Panc1 (cell line): ENCODE measurements at places on chromosomes 16 and 17.

DNA sequence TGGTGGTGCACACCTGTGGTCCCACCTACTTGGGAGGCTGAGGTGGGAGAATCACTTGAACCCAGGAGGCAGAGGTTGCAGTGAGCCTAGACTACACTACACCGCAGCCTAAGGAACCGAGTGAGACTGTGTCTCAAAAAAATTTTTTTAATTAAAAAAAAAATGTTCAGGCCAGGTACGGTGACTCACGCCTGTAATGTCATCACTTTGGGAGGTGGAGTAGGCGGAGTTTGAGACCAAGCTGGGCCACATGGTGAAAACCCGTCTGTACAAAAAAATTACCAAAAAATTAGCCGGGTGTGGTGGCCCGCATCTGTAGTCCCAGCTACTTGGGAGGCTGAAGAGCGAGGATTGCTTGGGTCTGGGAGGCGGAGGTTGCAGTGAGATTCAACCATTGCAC lies 3.6 kb upstream of the FAM222B start:
- DNase-seq, result no peak

GRCh38 chr17:72984926-72985325 lies 107.6 kb downstream of the SLC39A11 start:
- no peak for DNase-seq

GRCh38 chr16:7362231-7362630 lies 29.6 kb downstream of the RBFOX1 start:
- DNase-seq, result no peak

DNA sequence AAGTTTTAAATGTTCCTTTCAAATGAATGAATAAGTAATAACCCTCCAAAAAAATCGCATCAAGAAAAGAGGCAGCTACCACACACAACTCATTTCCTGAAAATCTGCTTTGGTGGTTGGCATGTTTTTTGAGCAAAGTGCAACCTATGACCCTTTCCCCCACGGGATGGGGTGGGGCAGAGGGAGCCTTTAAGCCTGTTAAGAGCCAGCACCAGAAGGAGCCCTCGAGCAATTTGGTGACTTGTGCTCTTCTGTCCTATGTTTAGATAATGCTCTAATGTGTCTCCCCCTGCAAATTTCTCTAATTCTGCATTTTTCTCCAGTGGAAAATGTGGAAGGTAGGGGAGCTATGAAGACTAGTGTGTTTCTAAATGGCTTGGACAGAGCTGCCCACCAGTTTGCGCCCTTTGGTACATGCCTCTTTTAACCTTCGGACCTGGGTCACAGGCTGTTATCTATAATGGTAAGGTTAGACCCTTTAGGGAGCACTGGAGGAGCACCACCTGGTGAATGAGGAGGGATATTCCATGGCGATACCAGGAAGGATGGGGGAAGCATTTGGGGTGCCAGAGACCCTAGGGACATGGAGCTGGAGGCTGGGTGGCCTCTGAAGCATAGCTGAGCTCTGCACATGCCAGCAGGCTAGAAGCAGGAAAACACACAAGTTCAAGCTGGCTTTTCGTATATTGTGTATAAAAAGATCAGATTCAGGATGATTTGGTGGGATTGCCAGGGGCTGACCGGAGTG lies 1.6 kb downstream of the PYCARD start:
- no peak for DNase-seq

- DNase-seq, result no peak
Observed at GRCh38 chr16:11340710-11341109, 4.5 kb upstream of the RMI2 start.

DNA sequence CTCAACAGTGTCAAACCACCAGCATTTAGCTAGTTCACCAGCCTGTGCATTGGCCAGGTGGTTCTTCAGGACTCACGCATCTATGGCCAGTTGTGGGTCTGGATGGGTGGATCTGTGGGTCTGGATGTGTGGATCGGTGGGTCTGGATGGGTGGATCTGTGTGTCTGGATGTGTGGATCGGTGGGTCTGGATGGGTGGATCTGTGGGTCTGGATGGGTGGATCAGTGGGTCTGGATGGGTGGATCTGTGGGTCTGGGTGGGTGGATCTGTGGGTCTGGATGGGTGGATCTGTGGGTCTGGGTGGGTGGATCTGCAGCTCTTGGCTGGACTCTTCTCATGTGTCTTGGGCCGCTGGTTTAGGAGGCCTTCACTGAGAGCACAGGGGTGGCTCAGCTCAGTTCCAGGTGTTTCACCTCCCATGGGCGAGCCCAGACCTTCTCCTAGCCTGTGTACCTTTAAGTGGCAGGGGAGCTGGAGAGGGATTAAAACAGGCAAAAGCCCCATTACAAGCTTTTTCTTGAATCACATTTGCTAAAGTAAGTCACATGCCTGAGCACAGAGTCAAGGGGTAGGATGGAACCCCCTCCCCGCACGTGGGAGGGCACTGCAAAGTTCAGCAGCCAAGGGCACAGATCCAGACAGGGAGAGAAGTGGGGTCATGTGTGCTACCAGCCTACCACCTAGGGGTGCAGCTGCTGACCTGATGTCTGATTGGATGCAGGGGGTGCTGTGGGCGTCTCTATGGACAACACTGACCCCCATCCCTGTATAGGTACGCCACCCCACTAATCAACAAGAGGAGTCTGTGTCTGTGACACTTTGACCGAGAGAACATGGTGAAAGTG lies 3.4 kb upstream of the NUBP1 start:
- no peak for DNase-seq

- no peak for DNase-seq
Observed at GRCh38 chr17:30361766-30362279, 16.9 kb upstream of the CPD start.

DNA sequence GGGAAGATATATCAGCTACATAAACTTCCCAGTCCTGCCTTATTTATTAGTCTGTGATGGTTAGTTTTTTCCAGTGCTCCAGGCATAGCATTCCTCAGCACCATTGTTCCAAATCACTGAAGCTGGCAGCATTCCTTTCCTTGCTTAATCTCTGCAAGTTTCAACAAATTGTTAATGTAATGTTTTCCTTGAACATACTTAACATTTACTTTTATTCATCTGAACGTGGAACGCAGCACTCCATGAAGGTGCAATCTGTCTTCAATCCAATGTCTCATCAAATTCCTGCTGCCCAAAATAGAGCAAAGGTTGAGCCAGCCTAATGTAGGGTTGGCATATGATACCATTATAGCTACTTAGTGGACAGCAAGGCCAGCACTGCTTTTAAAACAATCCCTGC lies 441.1 kb upstream of the RBFOX1 start:
- no peak for DNase-seq

GRCh38 chr17:42422958-42423712 lies at the start of gene CAVIN1:
Gene CAVIN1, minus strand, starts transcription at chr17:42423256. Its CDS starts 159 bp downstream, at chr17:42423097.
- no peak for DNase-seq

DNA sequence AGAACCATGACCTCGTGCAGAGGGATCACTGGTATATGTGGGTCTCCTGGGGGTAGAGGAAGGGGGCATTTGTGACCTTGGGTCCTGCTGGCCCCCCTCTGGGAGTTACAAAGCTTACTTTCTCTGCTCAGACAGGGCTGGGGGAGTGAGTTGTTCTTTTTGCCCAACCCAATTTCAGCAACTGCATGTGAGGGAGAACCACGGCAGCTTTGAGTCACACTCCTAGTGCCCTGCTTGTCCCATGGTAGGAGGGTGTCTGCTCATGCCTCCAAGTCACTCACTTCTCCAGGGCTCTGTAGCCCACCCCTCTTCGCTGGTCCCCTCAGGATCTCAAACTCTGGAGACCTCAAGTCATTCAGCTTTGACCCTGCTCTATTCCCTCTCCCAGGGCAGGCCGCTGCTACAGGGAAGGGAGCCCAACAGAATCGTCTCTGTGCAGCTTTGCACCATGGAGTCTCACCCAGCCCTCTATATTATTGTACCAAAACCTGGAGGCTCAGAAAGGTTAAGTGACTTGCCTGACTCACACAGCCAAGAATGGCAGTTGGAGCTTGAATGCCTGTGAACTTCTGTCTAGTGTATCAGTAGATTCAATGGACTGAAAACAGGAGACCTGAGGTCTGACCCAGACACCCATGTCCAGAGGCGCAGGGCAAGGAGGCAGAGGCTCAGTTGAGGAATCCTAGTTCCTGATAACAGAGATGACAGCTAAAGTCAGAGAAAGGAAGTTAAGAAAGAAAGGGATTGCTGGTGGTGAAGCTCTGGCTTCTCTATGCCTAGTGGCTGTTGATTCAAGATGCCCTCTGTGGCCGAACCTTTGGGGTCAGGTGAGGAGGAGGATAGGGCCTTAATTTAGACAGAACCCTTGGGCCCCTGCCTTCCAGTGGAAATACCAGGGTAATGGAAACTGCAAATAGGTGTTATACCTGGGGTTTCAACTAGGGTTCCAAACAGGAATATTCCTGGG lies 14.6 kb upstream of the ETV4 start:
- no peak for DNase-seq

DNA sequence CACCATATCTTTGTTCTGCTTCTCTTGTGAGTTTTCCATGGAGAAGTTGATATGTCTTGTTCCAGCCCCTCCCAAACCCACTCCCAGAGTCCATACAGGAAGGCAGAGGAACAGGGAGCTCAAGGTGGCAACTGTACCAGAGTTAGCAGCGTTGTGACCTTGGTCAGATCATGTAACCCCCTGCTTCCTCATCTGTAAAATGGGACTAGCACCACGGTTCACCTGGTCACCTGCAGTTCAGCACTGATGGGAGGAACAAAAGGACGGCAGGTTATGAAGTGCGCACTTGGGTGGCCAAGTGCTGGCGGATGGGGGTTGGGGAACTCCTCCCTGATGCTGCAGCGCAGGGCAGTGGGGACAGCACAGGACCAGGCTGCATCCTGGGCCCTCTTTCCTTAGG lies 7.7 kb upstream of the NEUROD2 start:
- no peak for DNase-seq
